ENCODE measurements at places on chromosomes 12 and 14.

DNA sequence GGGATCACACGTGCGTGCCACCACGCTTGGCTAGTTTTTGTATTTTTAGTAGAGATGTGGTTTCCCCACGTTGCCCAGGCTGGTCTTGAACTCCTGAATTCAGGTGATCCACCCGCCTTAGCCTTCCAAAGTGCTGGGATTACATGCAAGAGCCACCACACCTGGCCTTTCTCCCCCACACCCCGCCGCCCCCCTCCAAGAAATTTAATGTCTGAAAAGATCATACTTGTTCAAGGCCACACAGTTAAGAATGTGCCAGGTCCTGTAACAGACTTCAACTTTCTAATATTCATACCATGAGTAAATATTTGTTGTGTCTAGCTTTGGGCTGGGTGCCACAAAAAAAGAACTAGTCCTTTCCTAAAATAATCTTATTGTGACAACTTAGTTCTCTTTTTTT, 9.1 kb downstream of the GATC start:
- no peak for DNase-seq

DNA sequence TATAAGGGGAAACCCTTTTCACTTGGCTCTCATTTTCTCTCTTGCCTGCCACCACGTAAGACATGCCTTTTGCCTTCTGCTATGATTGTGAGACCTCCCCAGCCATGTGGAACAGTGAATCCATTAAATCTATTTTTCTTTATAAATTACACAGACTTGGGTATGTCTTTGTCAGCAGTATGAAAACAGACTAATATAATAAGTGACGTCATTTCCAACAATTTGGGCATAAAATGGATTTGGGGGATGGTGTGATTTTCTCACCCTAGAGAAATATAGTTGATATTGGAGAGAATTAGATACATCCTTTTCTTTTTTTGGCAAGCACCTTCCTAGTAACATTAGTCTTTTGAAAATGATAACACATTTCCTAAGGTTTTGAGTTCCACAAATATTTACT, 490.5 kb downstream of the TMEM132D start:
- DNase-seq, result no peak

- DNase-seq, result no peak
Measured at GRCh38 chr12:105822131-105823105, 316.3 kb downstream of the NUAK1 start.

- DNase-seq, result no peak
Measured at GRCh38 chr12:132804426-132804861, 24.2 kb downstream of the GOLGA3 start.

- DNase-seq, result no peak
Measured at GRCh38 chr14:104576970-104577332, 2.6 kb upstream of the C14orf180 start.

DNA sequence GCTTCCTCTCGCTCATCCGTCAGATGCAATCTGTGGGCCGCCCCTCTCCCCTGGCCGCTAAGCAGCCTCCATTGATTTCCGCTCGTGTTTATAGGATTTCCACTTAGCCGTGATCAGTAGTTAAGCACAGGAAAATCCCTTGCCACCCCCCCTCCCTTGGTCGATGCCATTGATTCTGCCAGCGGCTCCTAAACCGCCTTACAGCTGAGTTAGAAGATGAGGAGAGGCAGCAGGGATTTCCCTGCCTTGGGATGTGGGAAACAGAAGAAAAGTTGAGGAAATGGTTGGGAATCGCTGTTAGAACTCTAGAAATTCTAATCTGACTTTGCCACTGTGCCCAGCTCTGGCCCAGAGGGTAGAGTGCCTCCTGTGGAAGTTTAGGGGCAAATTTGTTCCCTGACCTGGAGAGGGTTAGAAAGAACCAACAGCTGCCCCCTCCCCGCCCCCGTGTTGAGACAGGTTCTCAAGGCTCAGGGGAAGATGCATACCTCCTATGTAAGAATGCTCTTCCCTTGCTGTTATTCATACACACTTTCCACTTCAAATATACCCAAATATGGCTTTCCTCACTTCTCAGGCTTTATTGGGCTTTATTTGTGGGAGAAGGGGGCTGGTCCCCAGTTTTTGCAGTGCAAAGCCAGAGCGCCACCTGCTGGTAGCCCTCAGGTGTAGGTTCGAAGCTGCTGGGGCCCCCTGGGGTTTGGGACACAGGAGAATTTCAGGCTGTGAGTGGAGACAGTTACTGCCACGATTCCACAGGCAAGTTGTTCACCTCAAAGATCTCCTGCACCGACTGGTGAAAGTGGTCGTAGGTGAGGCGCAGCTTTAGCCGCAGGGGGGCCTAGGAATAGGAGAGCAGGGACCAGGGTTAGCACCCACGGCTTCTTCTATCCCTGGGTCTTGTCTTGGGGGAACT, 3.2 kb downstream of the THTPA start:
- DNase-seq, result peak; percentile 44

DNA sequence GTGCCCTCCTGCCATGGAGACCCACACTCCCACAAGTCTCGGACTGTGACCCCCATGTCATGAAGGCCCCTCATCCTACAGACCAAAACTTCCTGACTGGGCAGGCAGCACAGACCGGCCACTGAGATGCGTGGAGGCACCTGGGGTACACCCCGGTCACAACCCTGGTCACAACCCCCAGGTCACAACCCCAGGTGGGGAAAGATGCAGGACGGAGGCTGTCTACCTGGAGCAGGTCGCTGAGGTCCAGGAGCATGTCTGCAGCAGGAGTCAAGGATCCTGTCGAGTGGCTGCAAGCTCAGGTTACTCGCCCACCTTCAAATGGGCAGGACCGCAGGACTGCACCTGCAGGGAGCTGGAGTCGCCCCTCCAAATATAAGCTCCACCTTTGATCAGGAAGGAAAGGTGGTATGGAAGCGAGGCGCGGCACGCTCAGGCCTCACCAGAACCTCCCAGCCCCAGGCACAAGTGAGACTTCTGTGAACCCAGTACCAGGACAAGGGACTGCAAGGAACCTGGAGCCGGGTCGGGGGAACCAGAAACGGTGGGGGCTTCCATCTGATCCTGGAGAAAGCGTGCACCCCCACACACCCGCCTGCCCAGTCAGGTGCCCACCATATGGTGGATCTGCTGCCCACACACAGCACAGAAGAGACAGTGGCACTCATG, 8.1 kb downstream of the BTBD6 start:
- no peak for DNase-seq

- DNase-seq, result no peak
Measured at GRCh38 chr14:23361320-23361719, 3.7 kb downstream of the EFS start.

DNA sequence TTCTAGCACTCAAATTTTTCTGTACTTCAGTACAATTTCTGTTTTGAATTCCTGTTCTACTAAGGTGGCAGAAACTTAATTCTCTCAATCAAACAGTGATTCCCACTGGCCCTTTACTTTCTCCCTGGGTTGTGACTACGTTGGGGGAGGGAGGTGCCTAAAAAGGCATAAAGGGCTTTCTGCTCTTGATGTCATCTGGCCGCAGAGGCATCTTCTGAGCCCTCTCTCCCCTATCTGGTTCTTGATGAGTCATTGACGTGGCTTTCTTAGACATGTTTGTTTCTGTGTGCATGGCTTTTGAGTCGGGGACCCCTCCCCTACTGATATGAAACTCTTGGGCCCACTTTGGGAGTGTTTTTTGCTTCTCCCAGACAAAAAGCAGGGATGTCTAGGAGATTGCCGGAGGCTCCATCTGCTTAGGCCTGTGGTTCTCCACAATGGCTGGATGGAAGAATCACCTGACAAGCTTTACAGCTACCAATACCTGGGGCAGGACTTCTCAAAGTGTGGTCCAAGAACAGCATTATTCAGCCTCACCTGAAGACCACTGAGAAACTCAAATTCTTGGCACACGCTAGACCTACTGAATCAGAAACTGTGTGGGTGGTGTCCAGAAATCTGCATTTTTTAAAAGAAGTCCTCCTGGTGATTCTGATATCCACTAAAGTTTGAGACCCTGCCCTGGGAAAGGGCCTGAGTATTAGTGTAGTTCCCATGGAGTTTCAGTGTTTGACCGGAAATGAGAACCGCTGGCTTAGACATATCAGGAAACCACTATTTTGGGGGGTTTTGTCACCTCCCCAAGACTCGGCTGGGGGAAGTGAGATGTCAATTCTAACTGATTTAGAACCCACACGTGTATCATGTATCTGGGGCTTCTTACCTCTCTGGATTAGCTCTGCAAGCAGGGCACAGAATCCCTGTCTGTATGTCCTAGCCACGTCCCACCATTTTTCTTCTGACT, 395.7 kb upstream of the PDE3A start:
- no peak for DNase-seq

GRCh38 chr14:87449016-87449415, 544.0 kb downstream of the GALC start:
- DNase-seq, result no peak

- DNase-seq, result no peak
Measured at GRCh38 chr14:75292886-75293285, 14.3 kb downstream of the FOS start.

DNA sequence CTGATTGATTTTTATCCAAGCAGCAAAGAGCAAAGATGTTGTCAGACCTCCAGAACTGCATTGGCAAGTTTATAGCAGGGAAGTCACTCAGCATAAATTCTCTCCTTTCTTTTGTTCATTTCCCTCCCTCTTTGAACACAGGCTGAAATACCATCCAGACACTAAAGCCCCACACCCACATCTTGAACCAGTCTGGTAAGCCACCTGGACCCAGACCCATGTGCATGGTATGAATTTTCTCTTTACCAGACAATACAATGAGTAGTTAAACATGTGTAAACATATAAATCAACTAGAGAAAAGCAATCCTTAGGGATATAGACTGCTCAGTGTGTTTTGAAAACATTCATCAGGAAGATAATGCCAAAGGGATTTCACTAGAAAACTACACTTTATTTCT, 488.3 kb upstream of the FLRT2 start:
- no peak for DNase-seq

DNA sequence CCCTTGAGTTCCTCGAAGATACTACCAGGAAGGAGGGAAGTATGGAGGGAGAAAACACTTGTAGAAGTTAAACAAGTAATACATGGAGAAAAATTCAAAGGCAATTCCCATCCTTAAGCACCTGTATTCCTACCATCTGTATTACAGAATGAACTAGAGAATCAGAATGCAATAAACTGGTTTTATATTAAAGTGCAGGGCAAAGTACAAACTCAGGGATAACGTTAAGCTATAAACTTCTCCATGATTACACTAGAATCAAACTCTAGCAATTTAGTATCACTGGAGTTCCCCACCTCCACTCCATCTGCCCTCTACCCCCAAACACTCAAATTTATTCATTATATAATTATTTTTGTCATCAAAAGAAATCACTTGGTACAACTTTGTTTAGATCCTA, 13.1 kb downstream of the PAWR start:
- no peak for DNase-seq

DNA sequence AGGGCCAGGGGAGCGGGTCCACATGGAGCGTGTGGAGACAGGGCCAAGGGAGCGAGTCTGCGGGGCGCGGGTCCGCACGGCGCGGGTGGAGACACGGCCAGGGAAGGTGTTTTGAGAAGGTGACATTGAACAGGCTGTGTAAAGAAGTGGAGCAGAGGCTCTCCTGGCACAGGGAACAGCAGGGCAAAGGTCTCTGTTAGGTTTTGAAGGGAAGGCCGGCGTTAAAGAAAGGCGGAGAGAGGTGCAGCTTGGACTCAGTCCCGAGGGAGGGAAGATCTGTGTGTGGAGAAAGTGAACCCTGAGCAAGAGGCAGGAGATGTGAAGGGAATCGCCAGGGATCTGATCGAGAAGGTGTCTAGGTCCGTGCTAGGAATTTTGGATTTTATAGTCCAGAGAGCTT, 1.8 kb downstream of the PXMP2 start:
- DNase-seq, result no peak

- DNase-seq, result no peak
Measured at GRCh38 chr14:22185191-22185590, 403.8 kb downstream of the DAD1 start.

DNA sequence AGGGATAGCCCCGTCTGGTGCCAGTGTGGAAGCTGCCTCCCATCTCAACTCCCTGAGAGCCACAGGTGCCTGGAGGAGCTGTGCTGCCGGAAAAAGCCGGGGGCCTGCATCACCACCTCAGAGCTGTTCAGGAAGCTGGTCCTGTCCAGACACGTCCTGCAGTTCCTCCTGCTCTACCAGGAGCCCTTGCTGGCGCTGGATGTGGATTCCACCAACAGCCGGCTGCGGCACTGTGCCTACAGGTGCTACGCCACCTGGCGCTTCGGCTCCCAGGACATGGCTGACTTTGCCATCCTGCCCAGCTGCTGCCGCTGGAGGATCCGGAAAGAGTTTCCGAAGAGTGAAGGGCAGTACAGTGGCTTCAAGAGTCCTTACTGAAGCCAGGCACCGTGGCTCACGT, 25.5 kb upstream of the P2RX4 start:
- DNase-seq, result no peak

- DNase-seq, result no peak
Measured at GRCh38 chr12:98371419-98371818, 144.0 kb upstream of the TMPO start.

GRCh38 chr12:125453751-125454150, 388.5 kb downstream of the AACS start:
- no peak for DNase-seq

DNA sequence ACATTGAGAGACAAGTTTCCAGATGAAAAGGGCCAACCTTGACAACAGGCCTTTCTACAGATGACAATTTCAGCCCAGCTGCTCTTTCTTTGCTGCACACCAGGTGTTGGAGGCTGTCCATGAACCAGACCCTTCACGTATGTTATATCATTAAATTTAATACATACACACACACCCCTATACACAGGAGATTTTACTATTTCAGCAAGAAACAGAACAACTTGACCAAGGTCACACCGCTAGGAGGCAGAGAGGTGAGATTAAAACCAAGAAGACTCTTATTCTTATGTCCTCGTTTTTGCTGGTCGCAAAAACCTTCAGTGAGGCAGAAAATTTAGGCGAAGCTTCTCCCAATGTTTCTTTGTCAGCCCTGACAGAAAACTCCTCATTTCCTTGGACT, 1585.9 kb downstream of the AACS start:
- no peak for DNase-seq

DNA sequence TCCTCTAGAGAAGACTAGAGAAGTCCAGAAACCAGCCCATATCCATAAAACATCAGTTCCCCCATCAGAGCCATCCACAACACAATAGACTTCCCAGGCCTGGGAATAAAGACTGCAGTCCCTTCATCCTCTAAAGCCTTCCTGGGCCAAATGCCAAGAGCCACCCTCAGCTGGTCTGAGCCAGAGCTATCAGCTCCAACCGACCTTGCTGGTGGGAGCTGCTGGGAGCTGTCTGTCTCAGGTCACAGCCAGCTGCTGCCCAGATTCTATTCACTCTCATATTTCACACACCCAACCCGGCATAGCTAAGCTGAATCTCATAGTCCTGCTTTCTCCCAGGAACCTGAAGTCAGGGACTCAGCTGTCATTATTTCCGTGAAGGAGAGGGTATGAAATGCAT, 10.9 kb upstream of the TFCP2 start:
- DNase-seq, result no peak

DNA sequence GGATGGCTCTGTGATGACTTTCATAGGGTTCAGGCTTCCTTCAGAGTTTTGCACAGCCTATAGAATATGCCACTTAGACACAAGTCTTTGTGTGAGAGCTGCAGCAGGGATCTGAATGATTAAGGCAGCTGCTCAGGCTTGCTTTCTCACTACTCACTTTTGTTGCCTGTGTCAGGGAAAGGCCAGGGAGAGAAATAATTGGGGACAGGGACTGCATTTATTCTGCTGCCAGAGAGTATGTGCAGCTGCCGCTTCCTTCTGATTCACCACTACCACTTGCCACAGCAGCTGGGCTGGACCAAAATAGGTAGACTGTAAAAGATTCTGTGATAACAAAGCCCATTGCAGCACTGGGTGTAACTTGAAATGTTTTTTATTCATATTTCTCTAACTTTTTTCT, 49.7 kb downstream of the TRMT5 start:
- DNase-seq, result no peak

Data from activated T-helper 1 cell treated with anti-CD3 and anti-CD28 coated beads, Interleukin-2, amount 50 U/mL, for 16 hours (primary cell).